ENCODE measurements at places on chromosomes 5 and 9. TPM values are rescaled to one million over a fixed set of nuclear protein-coding genes. Genes with fewer than 3 reads are reported as not detected.

SOWAHA gene
- total RNA-seq: 0.10 TPM

SLC36A3 gene
- not detected for total RNA-seq

INSL6 gene
- not detected for total RNA-seq

MARCHF11 gene
- not detected for total RNA-seq

NR2F1 gene
- total RNA-seq: 4.7 TPM

EIF4E1B gene
- total RNA-seq: not detected

TNFSF15 gene
- 0.11 TPM for total RNA-seq

NUP155 gene
- total RNA-seq: 20.5 TPM

GPX3 gene
- 17.7 TPM for total RNA-seq

FOXD4L6 gene
- 0.06 TPM for total RNA-seq

PAX5 gene
- total RNA-seq: 0.09 TPM

KCNMB1 gene
- not detected for total RNA-seq

PCDHB15 gene
- total RNA-seq: 0.13 TPM

AGPAT2 gene
- 108 TPM for total RNA-seq

HMCN2 gene
- 0.09 TPM for total RNA-seq

PRR16 gene
- total RNA-seq: 0.05 TPM

OLFM1 gene
- total RNA-seq: 9.6 TPM

CDH6 gene
- total RNA-seq: 0.07 TPM

CEP120 gene
- 9.2 TPM for total RNA-seq

GFI1B gene
- 0.09 TPM for total RNA-seq

IFNA2 gene
- total RNA-seq: not detected
